ENCODE measurements at places on chromosomes 16 and 17.

DNA sequence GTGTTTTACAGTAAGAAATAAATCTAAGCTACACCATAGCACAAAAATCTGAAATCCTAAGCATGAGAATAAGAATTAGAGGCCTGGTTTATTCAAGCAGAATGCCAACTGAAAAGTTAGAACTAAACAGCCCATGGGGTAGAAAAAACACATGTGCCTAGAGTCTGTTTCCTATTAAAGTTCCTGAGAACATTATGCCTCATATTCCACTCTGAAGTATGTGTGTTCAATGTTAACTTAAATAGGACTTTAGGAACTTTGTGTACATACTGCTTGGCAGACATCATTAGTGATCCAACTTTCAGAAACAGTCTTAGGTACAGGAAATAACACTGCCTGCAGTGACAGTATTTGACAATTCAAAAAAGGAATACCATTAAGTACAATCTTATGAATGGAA is 18.2 kb downstream of the HEATR6 start:
- DNase-seq = no peak

GRCh38 chr16:75486676-75487313 is 8.4 kb downstream of the CHST6 start:
- DNase-seq = no peak

- DNase-seq = no peak
Measured at GRCh38 chr17:30854146-30854545, 22.4 kb downstream of the ATAD5 start.

- DNase-seq = no peak
Measured at GRCh38 chr17:42389135-42389417, 834 bp upstream of the STAT3 start.

- no peak for DNase-seq
Measured at GRCh38 chr17:82201498-82201910, 11.1 kb downstream of the CCDC57 start.

DNA sequence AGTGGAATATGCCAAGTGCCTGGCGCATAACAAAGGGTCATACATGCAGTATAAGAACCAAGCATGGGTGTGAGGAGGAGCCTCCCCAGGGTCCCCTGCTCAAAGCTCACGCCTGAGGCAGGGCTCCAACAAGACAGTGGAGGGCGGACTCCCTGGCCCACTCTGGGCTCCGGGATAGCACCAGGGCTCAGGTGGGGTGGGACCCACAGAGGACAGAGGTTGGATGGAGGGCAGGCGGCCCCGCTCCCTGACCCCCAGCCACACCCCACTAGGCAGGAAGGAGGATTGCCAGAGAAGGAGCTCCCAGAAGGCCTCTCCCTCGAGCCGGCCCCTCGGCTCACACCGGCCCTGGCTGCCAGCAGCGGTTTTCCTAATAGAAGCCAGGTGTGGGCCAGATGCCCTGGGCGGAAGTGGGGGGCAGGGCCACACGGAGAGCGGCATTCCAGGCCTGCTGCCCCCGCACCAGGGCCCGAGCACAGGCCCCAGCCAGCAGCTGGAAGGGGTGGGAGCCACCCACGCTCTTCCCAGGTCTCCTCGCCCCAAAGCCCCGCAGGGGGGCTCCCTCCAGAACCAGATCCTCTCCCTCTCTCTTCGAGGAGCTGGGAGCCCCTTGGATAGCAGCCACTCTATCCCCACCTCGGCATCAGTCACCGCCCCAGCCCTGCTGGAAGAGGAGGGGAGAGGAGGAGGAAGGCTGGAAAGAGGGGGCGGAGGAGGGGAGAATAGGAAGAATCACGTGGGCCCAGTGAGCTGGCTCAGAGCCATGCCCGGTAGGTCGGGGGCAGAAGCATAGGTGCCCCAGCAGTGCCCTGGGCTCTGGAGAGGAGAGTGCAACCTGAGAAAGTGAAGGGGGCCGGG is 21.0 kb downstream of the VASN start:
- DNase-seq = no peak

DNA sequence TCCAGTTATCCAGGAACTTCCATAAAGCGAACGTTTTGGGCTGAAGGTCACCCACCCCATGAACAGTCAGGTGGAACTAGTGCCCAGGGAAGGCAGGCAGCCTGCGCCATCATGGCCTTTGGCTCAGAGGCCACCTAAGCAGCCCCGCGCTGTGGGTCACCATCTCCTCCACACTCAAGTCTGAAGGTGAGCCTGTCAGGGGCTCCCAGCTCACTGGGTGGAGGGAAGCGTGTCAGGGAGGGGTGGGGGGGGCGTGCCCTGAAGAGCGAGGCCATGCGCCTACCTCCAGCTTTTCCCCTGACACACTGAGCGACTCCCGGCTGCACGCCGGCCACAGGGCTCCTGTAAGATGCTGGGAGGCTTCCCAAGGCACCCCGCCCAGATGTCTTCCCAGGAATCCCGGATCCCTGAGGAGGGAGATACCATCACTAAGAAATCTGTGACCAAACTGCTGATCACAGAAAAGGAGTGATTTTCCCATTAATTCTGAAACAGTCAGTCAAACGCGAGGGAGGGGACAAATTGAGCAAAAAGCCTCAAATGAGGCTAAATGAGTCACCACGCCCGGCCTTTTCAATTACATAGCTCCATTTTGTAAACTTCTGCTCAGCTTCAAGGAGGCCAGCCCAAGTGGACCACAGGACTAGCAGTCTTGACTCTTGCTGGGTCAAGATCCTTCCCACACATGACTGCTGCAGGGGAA is 26.5 kb upstream of the SLC25A19 start:
- DNase-seq = no peak

- DNase-seq = no peak
Measured at GRCh38 chr17:40065769-40066510, 3.2 kb downstream of the THRA start.

DNA sequence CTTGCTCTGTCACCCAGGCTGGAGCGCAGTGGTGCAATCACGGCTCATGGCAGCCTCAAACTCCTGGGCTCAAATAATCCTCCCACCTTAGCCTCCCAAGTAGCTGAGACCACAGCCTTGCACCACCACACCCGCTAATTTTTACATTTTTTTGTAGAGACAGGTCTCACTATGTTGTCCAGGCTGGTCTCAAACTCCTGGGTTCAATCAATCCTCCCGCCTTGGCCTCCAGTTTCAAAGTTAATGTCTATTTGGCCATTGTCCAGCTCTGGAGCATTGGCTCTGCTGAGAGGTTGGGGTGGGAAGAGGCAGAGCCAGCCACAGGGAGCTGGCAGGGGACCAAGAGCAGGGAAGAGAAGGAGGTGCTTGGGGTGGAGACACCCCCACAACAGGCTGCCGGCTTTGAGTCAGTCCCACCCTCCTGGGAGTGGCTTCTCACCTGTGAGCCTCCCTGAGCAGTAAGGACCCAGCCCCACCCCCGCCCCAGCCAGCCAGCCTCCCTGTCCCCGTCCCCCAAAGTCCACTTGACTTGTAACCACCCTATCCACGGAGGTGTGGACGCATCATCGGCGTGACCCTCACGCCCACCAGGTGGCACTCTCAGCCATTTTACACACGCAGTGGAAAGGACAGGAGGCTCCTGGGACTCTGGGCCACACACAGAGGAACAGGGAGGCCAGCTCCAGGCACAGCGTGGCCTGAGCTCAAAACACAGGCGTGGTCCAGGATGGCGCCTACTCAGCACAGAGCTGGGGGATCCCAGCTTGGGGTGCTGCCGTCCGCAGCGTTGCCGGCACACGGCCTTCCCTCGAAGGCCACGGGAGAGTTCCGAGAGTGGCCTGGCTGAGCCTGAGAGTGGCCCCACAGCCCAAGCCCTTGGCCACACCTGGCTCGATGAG is 22.8 kb upstream of the PVALEF start:
- DNase-seq = peak; percentile 46

- DNase-seq = no peak
Measured at GRCh38 chr17:71535321-71535720, 585.5 kb upstream of the SOX9 start.

DNA sequence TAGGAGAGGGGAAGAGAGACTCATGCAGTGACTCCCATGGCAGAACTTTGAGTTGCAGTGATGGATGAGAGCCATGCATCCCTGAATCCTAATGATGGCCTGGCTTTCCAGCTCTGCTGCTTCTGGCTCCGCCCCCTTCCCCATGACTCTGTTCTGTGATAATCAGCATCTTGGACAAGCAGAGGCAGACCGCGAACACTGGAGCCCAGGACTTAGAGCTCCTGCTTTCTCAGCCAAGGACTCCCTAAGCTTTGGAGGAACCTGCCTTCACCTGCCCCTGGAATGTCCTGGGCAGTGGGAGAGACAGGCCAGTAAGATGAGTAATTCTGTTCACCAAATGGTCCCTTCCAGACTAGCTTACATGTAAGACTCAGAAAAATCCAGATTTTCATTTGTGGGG is 12.5 kb downstream of the CCDC92B start:
- no peak for DNase-seq

Measured in left renal cortex interstitium (tissue), 4 donors.